ENCODE measurements at places on chromosomes 3 and 15.

- no peak for DNase-seq
Measured at GRCh38 chr3:104885214-104885814, 481.4 kb upstream of the ALCAM start.

- DNase-seq, result no peak
Measured at GRCh38 chr3:99625237-99625622, 13.2 kb upstream of the COL8A1 start.

DNA sequence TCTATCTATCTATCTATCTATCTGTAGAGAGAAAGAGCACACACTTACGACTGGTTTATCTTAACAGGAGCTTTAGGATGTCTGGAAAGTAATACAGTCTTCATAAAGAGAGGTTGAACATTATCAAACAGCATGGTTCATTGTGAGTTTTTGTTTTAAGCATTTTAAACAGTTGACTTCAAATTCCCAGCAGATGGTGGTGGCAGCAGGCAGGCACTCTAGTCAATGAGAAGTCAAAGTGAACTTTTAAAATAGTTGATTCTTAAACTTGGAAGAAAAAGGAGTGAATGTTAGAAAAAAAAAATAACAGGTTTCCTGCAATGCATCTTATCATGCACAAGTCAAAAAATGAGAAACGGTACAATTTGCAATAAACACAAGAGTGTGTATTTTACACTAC, 432.7 kb downstream of the IL5RA start:
- DNase-seq, result no peak

GRCh38 chr3:33229947-33230346, 11.3 kb upstream of the SUSD5 start:
- no peak for DNase-seq

DNA sequence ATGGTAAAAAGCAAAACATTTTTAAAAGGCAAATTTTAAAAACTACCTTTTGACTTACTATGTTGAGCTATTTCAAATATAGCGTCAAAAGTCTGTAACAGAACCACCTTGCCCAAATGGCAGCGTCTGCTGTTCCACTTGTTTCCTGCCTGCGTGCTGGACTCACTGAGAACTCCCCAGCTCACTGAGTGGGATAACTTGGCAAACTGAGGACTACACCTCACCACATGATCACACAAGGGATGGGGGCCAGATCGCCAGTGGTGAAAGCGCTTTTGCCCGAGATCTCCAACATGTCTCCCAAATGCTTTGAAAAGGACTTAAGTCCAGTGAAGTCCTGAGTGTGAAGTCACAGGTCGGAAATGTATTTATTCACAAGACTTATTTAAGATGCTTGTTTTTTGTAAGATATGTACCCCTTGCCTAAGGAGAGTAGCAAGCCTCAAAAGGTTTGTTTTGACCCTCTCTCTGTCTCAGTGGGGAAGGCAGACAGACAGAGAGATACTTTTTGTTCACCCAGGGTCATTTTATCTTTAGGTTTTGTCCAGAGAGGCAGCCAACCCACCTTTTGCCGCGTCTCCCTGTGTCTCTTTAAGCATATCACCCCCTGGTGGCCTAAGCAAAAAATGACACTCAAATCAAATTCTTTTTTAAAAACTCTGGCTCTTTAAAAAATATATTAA, 192.6 kb downstream of the PDZRN3 start:
- DNase-seq, result no peak

Measured in CD4-positive, alpha-beta T cell treated with Interleukin-4 for 1 hour (primary cell).